Fibroblast of the conjunctiva (primary cell): ENCODE measurements at places on chromosomes 7 and 10.

DNA sequence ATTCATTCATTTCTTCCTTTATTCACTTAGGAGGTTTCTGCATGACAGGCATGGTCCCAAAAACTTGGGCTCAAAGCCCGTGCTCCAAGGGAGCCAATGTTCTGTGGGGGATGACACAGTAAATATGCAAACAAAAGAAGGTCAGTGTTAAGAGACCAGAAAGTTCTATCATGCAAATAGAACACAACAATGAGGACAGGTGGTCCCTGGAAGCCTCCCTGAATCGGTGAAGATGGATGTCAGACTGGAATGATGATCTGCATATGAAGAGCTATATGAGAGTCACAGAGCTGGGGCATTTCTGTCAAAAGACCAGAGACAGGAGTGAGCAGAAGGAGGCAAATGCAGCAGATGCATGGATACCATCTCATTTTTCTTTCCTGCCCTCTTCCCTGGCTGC lies 129.0 kb downstream of the ABCA13 start:
- DNase-seq = no peak

DNA sequence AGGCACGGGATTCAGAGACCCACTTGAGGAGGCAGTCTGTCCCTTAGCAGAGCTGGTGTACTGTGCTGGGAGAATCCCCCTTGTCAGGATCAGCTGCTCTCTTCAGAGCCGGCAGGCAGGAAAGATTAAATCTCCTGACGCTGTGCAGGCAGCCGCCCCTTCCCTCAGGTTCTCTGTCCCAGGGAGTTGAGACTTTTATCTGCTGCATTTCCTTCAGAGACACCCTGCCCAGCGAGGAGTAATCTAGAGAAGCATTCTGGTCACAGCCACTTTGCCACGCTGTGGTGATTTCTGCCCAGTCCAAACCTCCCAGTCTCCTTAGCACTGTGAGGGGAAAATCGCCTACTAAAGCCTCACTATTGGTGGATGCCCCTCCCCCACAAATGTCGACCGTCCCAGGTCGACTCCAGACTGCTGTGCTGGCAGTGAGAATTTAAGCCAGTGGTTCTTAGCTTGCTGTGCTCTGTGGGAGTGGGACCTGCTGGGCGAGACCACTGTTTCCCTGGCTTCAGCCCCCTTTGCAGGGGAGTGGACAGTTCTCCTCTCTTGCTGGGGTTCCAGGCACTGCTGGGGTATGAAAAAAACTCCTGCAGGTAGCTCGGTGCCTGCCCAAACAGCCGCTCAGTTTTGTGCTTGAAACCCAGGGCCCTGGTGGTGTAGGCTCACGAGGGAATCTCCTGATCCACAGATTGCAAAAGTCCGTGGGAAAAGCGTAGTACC lies 265.4 kb downstream of the ZWINT start:
- DNase-seq = no peak

GRCh38 chr10:27145937-27146336 lies 8.2 kb downstream of the YME1L1 start:
- DNase-seq = no peak

GRCh38 chr7:141145630-141145982 lies 71.7 kb downstream of the TMEM178B start:
- DNase-seq = no peak

GRCh38 chr7:55005241-55005851 lies 13.5 kb upstream of the EGFR start:
- no peak for DNase-seq

DNA sequence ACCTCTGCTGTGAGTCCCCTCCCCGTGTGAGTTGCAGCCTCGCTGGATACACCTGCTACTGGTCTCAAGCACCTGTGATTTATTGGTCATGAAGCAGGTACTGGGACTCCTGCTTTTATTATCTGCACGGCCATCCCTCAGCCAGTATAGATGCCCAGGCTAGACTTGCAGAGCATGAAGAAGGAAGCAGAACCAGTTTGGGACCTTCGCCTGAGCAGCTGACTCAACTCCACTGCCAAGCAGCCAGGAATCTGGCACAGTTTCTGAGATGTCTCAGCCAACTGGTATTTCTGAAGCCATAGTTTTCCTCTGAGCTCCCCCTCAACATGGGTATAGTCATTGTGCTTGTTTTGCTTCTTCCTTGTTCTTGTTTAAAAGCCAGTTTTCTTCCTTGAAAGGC lies 28.0 kb upstream of the SLC39A12 start:
- DNase-seq = peak; percentile 70

- DNase-seq = no peak
Measured at GRCh38 chr7:106068986-106069385, 43.1 kb downstream of the SYPL1 start.

DNA sequence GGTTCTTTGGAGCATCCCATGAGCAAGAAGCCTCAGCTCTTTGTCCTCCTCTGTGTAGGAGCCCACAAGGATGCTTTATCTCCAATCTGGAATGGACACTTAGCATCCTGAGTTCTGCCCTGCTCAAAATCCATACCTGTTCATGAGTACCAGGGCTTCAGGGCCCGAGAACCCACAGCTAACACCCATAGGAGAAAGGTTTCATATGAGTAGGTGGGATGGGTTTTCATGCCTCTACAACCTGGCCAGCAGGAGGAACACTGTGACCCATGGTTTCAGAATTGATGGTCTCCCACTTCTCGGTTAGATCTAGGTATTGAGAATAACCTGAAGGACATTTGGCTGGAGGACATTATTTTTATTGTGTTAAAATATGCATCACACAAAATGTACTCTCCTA lies 57.8 kb downstream of the TBXAS1 start:
- DNase-seq = no peak

DNA sequence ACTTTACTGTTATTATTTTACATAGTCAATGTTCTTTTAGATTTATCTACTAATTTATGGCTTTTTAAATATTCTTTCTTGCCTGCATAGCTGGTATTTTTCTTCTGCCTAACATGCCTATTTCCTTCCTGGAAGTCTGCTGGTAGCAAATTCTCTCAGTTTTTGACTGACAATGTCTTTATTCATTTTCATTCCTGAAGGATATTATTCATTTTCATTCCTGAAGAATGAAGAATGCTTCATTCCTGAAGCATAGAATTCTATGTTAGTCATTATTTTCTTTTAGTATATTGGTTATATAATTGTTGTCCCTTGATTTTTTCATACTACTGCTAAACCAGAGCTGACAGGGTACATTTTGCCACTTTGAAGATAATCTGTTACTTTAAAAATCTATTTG lies 41.8 kb downstream of the TMEM168 start:
- no peak for DNase-seq

GRCh38 chr7:1552200-1552599 lies 3.8 kb downstream of the TMEM184A start:
- DNase-seq = no peak

DNA sequence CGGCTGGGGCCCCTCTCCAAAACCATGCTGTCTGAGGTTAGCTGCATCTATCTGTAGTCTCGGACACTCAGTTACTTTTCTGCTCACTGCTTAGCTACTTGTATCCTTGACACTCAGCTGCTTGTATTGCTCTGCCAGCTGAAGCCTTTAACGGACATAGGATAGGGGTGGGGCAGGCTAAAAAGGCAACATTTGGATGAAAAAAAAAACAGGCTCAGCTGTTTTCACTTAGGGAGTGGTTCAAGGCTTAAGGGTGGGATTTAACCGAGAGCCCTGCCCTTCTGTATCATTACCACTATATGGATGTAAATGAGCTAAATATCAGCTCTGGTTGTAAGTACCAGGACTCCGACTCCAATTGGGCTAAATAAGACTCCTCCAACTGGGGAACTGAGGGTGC lies 28.6 kb downstream of the LSMEM1 start:
- peak; percentile 49 for DNase-seq
